Cardiac fibroblast (primary cell): ENCODE measurements at places on chromosomes 6 and 20.

- no peak for DNase-seq
Observed at GRCh38 chr20:23091721-23092383, 5.7 kb upstream of the CD93 start.

GRCh38 chr20:31494131-31494530 is 19.0 kb downstream of the REM1 start:
- peak; percentile 74 for DNase-seq

GRCh38 chr20:18466574-18466893 is 296 bp downstream of the DZANK1 start:
- DNase-seq = no peak

- DNase-seq = no peak
Observed at GRCh38 chr6:142333431-142333830, 31.6 kb downstream of the ADGRG6 start.

DNA sequence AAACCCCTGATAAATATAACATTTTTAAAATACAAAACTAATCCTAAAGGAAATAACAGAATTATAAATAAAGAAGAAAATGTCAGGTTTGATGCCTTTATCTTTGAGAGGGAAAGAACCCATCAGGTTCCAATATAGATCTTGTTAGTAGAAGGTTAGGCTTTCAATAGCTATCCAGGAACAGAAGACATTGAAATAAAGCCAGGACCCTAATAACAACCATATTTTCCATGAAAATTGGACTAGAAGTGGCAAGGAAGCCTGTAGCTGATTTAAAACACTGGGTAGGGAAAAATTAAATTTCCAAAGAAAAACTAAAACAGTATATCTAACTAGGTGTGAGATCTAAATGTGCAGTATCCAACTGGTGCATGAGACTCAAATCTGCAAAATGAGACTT is 185.2 kb upstream of the STXBP5 start:
- no peak for DNase-seq

- DNase-seq = peak; percentile 88
Observed at GRCh38 chr6:132063204-132063603, 112.0 kb upstream of the CCN2 start.

- no peak for DNase-seq
Observed at GRCh38 chr6:14197118-14197517, 79.5 kb downstream of the CD83 start.

DNA sequence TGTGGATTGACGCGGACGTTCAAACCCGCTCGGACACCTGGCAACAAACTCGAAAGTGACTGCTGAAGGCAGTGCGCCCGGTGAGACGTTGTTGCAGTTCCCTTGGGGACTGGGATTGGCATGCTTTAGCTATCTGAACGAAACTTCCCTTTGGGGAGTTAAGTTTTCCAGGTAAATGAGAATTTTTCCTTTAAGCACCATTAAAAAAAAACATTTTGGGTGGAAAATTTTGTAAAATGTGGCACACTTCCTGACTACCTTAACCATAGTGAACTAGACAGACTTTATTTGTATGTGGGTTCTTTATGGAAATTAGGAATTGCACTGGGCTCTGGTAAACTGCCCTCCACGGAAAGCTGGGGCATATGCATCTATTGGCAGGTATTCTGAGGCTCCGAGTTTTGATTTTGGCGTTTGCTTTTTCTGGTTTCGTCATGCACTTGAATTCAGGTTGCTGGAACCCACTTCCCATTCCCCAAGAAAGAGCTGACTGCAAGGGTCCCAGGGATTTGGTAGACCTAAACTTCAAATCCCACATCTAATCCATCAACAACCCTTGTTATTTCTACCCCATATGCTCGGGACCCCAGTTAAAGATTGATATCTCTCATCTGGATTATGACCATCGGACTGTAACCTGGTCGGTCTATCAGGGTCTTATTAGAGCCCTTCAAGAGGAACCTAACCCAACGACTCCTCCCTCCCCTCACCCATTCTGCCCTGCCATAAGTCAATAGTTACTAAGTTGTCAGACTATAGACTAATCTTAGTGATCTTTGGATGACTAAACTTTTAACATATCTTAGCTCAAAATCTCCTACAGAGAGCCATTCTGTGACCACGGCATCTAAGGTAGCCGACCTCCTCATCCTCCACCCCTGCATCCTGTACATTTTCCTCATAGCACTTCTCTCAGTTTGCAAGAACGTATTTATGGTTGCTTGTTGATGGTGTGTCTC is 800 bp upstream of the DYNLT1 start:
- DNase-seq = no peak

GRCh38 chr20:4470375-4470774 is 251.3 kb upstream of the PRND start:
- peak; percentile 23 for DNase-seq
